ENCODE measurements at places on chromosomes 3 and 15. TPM values are rescaled to one million over a fixed set of nuclear protein-coding genes. Genes with fewer than 3 reads are reported as not detected.

Gene DENND4A
- total RNA-seq, result 2.9 TPM

Gene RPP25
- total RNA-seq, result 40.3 TPM

Gene WNT5A
- 15.7 TPM for total RNA-seq

Gene SETMAR
- total RNA-seq, result 8.2 TPM

DNA sequence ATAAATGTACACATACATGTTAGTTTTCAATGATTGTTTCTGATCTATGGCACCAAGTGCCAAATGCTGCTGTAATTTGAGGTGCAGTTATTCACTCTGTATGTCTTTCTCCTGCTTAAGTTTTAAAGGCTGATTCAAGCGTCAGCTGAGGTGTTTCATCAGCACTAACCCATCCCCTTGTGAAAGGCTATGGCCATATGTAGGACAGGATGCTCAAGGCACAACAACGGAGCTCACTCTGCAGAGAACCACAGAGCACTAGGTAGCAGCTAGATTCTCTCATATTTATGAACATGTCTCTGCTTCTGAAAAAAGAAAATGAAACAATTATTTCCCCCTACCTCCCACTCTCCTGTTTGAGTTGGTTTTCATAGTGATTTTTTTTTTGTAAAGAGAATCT is 340.0 kb upstream of the TMCO5A start:
- DNase-seq, result no peak

DNA sequence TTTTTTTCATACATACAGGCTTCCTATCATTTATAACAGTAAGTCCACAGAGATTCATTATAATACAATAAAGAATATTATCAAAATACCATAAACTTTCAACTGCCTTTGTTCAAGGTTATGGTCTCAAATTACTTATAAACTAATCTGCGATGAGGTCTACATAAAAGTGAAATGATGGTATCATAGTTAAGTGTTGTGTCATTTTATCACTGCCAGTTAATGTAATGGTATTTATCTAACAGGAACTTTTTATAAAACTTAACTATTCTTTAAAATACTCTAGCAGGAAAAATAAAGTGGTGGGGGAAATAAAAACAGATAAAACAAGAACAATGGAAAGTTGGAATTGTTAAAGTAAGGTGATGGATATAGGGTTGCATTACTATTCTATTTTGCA is 153.1 kb downstream of the OSBPL10 start:
- no peak for DNase-seq

DNA sequence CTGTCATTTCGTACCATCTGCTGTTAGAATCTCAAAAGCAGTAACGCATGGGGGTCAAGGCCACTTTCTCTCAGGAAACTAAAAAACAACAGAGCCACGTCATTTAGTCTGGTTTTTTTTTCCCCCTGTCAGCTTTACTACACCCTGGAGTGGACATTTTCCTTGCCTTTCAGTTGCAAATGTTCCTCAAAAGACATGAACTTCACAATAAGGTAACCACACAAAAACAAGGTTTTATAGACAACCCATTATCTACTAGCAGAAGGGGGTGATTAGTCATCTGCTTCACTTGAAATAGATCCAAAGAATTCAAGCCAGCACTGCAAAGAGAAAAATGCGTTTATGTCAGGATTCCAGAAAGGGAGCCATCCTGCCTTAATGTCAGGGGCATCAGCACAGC is 171.8 kb upstream of the CDIN1 start:
- DNase-seq, result peak; percentile 10

DNA sequence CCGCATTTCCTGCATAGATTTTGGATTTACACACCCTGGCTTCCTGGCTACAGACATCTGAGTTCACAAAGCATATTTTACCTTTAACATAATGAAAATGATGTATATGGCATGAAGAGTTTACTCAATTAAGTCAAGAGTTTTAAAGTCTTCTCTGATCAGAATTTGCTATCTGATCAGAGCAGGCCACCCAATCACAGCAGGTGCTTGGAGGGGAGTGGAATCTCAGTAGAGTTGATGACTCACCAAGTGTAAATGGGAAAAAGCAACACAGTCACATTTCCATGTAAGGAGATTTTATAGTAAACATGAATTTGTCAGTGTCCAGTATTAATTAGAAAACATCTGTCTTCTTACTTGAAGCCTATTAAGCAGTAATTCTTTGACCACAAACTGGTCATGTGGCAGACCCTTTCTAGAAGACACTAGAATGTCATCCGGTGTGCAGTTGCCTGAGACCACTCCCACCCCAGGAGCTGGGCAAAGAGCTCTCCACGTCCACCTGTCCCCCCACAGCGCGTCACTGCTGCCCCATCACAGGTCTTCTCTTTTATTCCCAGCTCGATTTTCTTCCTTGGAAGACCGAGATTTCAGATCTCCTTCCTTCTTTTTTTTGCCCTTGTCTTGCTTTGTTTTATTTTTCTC is 10.8 kb downstream of the MESD start:
- DNase-seq, result no peak

GRCh38 chr3:174358252-174358651 is 500.9 kb upstream of the NAALADL2 start:
- DNase-seq, result no peak

DNA sequence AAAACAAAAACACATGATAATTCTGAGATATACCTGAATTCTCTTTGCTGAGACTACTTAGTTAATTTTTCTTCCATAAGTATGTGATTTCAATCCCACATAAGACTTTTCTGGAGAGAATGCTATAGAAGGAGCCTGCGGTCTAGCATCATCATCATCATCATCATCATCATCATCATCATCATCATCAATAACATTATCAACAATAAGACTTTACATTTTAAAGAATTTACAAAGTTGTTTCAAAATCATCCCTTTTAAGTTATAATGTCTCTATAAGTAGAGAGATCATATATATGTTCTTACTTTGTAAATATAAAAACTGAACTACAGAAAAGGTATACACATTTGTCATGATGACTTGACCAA is 965.3 kb downstream of the ROBO1 start:
- no peak for DNase-seq

GRCh38 chr3:135970506-135971116 is 5.1 kb downstream of the PPP2R3A start:
- no peak for DNase-seq

GRCh38 chr3:51696954-51697353 is 9.9 kb upstream of the GRM2 start:
- no peak for DNase-seq

DNA sequence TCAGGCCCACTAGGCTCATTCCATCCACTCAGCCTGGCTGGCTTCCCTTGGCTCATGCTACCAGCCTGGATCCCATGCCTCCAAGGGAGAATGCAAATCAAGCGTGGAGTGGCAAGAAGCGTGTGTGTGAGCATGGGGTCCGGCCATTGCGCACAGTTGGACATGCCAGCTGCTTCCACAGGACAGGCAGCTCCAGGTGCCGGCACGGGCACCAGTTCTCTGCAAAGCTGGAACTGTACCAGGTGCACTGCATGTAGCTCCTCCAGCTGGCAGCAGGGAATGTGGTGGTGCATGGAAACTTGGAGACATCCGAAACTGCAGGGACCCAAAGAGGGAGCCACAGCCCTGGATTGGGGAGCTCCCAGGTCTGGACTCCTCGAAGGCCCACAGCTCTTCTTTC is 449.8 kb downstream of the EPHA6 start:
- no peak for DNase-seq
